ENCODE measurements at places on chromosomes 6 and 20.

GRCh38 chr6:11710311-11710761, 68.3 kb downstream of the ADTRP start:
- no peak for DNase-seq

DNA sequence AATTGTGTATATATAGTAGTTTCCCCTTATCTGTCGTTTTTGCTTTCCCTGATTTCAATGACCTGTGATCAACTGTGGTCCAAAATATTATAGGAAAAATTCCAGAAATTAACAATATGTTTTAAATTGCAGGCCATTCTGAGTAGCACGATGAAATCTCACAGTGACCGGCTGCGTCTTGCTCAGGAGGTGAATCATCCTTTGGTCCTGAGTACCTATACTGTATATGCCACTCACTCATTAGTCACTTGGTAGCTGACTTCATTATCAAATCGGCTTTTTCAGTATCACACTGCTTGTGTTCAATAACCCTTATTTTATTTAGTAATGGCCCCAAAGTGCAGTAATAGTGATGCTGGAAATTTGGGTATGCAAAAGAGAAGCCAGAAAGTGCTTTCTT, 728.3 kb upstream of the EYS start:
- DNase-seq = no peak

- no peak for DNase-seq
These were observed 95.7 kb downstream of the FILIP1 start for GRCh38 chr6:75397656-75398465.

- DNase-seq = no peak
These were observed 107.7 kb downstream of the CD109 start for GRCh38 chr6:73803562-73804241.

GRCh38 chr20:346640-347316, at the start of gene NRSN2:
TSS of gene NRSN2 (plus strand) at chr20:347111. CDS start at chr20:349644, 2,533 bp downstream.
- DNase-seq = no peak

DNA sequence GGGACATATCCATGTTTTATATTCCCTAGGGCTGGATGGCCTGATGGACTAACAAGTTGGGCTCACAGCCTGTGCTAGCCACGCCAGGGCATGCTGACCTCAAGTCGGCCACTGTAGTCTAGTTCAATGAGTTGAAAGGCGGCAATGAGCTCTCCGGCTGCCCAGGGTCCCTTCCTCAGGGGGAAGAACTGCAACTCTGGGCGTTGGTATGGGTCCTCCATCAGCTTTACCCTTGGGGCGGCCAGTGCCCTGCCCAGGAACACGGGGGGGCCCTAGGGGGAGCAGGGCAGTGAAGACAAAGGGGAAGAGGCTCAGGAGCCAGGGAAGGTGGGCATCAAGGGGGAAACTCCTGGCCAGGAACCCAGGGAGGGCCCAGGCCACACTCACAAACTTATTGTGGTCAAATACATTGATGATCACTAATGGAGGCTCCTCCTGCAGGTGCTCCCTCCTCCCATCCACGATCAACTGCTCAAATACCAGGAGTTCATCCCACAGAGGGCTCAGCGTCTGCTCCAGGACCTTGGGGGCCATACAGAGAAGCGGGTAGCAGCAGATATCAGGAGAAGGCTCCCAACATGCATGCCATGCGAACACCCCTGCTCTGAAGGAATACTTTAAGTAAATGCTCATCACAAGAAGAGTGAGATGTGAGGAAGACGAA, 32.8 kb upstream of the SPAG4 start:
- DNase-seq = no peak

DNA sequence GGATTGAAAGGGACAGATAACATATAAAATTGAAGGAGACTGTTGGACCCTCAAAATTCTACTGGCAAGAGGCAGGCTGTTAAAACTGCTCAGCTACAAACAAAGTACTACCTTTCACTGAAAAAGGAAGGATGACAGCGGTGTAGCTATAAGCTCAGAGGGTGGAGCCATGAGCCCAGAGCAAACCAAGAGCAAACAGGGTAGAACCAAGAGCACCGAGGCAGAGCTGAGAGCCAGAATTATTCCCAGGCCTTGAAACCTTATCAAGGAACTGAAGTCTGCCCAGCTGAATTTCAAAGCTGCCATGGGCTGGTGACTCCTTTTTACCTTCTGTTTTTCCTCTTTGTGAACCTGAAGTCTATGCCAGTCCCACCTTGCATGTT, 74.7 kb upstream of the SLC4A11 start:
- no peak for DNase-seq
